ENCODE measurements at places on chromosomes 12 and 14.

GRCh38 chr14:57692671-57693070 is 173.2 kb downstream of the SLC35F4 start:
- no peak for DNase-seq

- DNase-seq: no peak
Measured at GRCh38 chr14:34646570-34647255, 16.8 kb upstream of the SNX6 start.

DNA sequence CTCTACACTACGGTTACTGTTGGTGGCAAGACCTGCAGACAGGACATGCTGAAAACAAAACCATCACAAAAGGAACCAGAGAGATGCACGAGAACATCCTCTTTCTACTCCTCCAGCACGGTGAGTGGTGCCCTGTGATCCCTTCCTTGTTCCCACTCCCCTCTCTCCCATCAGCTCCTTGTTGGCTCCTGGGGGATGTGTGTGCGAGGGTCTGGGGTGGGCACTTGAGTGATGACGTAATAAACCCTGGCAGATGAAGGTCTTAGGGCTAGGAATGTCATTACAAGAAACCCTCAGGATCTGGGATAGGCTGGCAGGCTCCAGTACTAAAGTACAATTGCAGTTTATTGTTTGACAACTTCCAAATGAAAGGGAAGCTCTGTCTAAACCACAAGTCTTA is 261.5 kb downstream of the FOXN3 start:
- DNase-seq: no peak

- DNase-seq: no peak
Measured at GRCh38 chr14:54194501-54194900, 202.3 kb upstream of the CDKN3 start.

- DNase-seq: no peak
Measured at GRCh38 chr12:13080266-13080665, 23.2 kb downstream of the GSG1 start.

- DNase-seq: no peak
Measured at GRCh38 chr12:97640826-97641225, 178.2 kb downstream of the RMST start.

DNA sequence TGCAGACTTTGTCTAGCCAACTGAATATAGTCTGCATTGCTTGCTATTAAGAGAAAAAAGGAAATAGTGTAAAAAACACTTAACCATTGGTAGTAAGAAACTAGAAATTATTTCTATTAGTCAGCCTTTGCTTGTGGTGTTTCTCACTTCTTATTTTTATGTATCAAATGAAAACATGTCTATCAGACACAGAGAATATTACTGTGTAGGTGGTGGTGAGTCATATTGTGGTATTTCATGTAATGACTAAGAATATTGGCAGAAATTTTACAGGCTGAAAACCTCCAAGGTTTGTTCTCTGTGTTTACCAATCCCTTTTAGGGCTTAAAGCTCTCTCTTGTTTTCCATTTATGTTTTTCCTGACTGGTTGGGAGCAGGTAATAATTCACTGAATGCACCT is 87.2 kb downstream of the DAAM1 start:
- DNase-seq: no peak

- no peak for DNase-seq
Measured at GRCh38 chr14:57346741-57347140, 43.6 kb upstream of the NAA30 start.

- no peak for DNase-seq
Measured at GRCh38 chr12:18461758-18462157, 200.4 kb downstream of the PIK3C2G start.

- DNase-seq: no peak
Measured at GRCh38 chr14:105336477-105337287, 22.1 kb downstream of the PACS2 start.

- DNase-seq: no peak
Measured at GRCh38 chr14:32883188-32883587, 55.5 kb upstream of the NPAS3 start.

DNA sequence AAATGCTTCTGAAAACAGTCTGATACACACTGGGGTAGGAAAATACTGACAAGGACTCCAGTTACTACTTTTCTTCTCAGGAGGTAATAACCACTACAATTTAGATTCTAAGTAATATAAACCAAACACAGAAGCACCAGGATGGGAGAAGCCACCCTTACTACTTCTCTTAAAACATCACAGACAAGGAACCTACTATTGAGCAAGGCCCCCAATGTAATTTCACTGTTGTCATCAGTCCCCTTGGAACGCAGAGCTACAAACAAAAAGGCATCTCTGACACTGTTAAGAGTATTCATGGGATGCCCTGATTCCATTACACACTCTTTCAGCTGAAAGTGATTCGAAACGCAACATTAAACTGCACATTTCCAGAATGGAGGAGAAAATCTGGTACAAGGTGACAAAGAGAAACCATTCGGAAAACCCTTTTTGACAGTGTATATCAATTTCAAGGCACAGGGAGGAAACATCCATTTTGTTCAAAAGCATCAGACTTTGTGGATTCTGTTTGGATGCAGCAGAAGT is 185.9 kb downstream of the PPM1H start:
- DNase-seq: no peak

GRCh38 chr14:32934073-32934880 is 4.4 kb upstream of the NPAS3 start:
- no peak for DNase-seq

DNA sequence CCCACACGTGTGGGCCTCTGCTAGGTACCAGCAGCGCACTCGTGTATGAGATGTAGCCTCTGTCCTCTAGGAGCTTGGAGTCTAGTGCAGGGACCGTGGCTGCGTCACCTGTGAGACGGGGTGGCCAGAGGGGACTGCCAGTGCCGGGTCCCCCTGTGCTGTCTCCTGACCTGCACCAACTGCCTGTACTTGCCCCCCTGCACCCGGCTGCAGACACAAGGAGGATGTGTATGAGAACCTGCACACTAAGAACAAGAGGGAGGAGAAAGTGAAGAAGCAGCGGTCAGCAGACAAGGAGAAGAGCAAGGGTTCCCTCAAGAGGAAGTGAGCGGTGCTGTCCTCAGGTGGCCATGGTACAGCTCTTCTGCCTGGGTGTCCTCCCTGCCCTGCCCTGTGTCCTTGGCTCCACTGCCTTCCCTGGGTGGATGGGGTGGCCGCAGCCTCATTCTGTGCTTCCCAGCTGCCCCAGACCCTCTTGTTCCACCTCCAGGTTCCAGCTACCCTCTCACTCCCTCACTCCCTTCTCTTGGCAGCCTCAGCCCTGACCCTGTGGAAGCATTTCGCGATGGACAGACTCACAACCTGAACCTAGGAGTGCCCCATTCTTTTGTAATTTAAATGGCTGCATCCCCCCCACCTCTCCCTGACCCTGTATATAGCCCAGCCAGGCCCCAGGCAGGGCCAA is 9.6 kb downstream of the PTPN6 start:
- DNase-seq: no peak

GRCh38 chr14:96103560-96104460 is 64.6 kb downstream of the C14orf132 start:
- DNase-seq: no peak

DNA sequence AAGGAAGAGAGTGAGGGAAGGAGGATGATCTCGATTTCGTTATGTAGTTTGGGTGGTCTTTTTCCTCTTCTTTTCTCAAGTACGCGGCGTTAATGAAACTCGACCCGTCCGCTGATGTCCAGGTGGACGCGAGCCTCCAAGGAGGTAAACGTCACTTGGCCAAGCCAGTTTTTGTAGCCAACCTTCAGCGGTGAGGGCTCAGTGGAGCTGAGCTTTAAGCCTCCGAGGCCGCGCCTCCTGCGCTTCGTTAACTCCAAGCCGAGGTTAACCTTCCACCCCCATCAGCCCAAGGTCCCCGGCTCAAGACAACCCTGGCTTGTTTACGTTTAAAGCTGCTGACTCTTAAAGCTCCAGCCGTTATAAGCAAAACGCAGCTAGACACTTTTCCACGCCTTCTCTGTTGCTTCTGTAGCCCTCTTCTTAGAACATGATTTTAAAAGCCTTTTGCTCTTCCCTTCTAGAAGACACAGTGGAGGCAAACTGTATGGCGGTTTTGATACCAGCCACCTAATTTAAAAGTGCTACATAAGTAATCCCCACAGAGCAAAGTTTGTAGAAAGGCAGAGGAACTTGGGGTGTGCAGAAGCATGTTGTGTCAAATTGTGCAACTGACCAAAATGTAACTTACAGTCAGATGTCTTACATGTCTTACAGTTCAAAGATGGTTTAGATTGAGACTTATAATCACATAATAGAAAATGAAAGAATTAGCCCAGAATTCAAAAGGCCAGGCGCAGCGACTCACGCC is 923 bp upstream of the ITPR2 start:
- no peak for DNase-seq

DNA sequence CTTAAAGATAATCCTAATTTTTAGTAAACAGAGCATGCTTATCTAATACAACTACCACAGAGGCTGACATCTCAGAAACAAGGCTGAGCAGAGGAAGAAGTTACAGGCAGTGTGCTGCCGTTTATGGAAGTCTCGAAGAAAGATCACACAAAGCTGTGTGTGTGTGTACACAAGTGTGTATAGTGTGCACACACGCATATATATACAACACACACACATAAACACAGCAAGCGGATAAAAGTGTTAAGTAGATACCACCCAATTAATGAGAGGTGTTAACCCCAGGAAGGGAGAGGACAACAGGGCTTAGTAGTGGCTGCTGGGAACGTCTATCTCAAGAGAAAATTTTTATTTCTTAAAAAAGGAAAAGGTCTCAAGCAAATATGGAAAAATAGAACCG is 15.3 kb downstream of the CCDC88C start:
- no peak for DNase-seq

GRCh38 chr12:53279888-53280498 is 11.9 kb downstream of the ESPL1 start:
- DNase-seq: no peak

- no peak for DNase-seq
Measured at GRCh38 chr12:21815306-21816062, 41.0 kb upstream of the KCNJ8 start.

DNA sequence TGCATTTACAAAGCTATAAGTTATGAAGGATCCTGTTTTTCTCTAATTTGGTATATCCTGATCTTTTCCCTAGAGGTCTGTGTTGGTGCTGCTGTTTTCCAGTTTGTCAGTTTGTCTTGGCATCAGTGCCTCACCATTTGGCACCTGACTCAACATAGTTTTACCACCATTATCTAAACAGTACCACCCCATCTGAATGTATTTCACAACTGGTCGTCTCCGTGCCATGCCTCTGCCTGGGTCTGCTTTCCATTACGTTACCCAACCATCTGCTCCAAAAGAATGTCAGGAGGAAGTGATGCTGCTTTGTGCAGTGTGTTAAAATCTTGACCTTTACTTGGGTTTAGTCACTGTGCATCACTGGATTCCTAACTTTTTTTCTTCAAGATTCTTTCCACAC is 129.3 kb upstream of the RASSF8 start:
- no peak for DNase-seq

- DNase-seq: no peak
Measured at GRCh38 chr12:80494836-80495235, 50.8 kb downstream of the PTPRQ start.

- no peak for DNase-seq
Measured at GRCh38 chr14:29773990-29774389, 153.7 kb downstream of the PRKD1 start.

GRCh38 chr14:101499513-101499912 is 61.8 kb upstream of the DIO3 start:
- no peak for DNase-seq

- no peak for DNase-seq
Measured at GRCh38 chr14:31927348-31927832, 149.7 kb upstream of the ARHGAP5 start.

DNA sequence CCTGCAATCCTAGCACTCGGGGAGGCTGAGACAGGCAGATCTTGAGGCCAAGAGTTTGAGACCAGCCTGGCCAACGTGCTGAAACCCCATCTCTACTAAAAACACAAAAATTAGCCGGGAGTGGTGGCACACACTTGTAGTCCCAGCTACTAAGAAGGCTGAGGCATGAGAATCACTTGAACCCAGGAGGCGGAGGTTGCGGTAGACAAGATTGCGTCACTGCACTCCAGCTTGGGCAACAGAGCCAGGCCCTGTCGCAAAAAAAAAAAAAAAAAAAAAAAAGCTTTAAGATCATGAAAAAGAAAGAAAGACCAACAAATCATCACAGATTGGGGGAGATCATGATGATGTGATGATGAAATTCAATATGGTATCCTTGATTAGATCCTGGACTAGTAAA is 30.6 kb downstream of the WDR89 start:
- no peak for DNase-seq

- DNase-seq: no peak
Measured at GRCh38 chr12:26782372-26783130, 50.4 kb downstream of the ITPR2 start.

- no peak for DNase-seq
Measured at GRCh38 chr14:24072436-24072835, 1.1 kb downstream of the CPNE6 start.

DNA sequence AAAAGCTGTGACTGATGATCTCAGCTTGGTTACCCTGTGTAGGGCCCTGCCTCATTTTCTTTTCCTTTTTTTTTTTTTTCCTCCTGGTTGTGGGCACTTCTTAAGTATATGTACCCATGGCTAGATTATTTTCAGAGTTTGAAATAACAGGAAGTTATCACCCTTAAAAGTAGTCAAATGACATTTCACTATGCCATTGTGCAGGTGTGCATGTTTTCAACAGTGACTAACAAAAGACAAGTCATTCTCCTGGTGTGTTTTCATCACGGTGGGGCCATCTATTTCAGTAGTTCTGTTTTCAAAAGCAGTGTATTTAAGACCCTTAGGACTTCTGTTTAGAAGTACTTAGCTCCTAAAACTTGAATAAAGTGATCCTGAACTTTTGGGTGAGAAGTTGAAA is 15.0 kb downstream of the GABARAPL1 start:
- DNase-seq: no peak
